Left ventricle myocardium superior (tissue), 1 donor: ENCODE measurements at places on chromosomes 7 and 10.
A peak's percentile ranks its signal among the peaks of the same experiment; 100 is the strongest.

GRCh38 chr10:113555245-113555644, 2.4 kb downstream of the HABP2 start:
- no peak for DNase-seq

DNA sequence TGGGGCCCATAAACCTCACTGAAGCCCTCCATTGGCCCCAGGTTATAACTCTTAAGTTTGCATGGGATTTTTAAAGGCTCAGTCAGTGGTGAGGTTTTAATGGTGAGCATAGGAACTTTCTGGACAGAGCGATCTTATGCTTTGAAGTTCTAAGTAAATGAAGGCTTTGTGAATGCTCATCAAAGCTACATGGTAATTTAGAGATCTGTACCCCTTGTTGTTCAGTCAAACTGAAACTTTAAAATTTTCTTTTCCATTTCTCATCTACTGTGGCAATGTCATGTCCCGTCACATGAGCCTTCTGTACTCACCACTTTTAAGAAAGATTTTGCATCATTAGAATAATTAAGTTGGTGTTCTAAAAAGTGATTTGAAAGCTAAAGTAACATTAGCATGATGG, 39.9 kb downstream of the CHN2 start:
- no peak for DNase-seq

GRCh38 chr7:112462236-112462635, 12.0 kb downstream of the IFRD1 start:
- no peak for DNase-seq

DNA sequence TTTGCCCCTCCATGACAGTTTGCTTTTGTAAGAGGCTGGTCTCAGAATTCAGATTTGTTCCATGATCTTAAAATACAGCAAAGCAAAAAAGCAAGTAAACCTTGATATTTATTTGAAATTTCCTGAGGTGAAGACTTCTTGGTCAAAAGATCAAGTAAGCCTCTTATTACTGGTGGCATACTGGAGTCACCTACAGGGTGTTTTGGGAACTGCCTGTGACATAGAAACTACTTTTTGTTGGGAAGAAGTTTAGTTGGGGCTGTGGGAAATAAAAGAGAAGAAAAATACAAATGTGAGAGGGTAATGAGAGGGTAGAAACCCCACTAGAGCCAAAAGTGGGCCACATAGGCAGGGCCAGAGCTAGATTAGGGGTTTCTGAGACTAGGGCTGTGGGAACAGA, 217.9 kb downstream of the OTUD1 start:
- no peak for DNase-seq

GRCh38 chr7:22406715-22407114, 49.8 kb upstream of the RAPGEF5 start:
- no peak for DNase-seq

GRCh38 chr7:150465414-150465813, 15.0 kb downstream of the GIMAP8 start:
- no peak for DNase-seq

DNA sequence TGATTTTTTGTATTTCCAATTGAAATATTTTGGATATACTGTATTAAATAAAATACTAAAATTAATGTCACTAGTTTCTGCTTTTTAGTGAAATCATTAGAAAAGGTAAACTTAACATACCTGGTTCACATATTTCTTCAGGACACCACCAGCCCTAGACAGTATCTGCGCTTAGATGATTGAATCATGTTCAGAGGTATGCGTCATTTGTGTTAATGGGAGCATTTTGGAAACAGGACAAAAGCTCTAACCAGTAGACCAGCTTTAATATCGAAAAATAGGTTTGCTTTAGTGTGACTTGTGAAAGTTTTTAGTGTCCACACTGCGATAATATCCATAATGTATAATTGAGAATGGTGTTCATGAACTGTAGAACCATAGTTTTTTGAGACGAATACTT, 47.1 kb downstream of the DNAJB6 start:
- no peak for DNase-seq

- DNase-seq, result no peak
Measured at GRCh38 chr7:151346-152050, 40.9 kb upstream of the FAM20C start.

- peak; percentile 97 for DNase-seq
Measured at GRCh38 chr7:151028131-151028947, at the start of gene ABCB8. TSS of gene ABCB8 (plus strand) at chr7:151028450. CDS start at chr7:151028516, 66 bp downstream.

- no peak for DNase-seq
Measured at GRCh38 chr10:14570800-14571199, 203.9 kb downstream of the FAM107B start.

DNA sequence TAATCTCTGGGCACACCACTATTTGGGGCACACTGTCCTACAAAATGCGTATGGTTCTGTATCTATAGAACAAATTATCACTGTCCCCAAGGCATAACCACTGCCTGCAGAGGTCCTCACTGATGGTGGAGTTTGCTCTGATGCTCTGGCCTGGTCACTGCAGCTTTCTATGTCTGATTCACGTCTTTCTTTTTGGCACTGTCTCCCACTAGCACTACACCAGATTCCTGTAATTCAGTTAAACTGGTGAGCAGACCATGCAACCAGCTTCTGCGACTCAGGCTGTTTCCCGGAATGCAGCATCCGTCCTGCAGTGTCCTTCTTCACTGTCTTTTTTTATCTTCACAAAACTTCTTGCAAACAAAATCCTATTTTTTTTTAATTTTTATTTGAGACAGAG, 112.8 kb downstream of the KLF6 start:
- DNase-seq, result no peak

GRCh38 chr10:101027106-101027720, 3.7 kb downstream of the PDZD7 start:
- no peak for DNase-seq

DNA sequence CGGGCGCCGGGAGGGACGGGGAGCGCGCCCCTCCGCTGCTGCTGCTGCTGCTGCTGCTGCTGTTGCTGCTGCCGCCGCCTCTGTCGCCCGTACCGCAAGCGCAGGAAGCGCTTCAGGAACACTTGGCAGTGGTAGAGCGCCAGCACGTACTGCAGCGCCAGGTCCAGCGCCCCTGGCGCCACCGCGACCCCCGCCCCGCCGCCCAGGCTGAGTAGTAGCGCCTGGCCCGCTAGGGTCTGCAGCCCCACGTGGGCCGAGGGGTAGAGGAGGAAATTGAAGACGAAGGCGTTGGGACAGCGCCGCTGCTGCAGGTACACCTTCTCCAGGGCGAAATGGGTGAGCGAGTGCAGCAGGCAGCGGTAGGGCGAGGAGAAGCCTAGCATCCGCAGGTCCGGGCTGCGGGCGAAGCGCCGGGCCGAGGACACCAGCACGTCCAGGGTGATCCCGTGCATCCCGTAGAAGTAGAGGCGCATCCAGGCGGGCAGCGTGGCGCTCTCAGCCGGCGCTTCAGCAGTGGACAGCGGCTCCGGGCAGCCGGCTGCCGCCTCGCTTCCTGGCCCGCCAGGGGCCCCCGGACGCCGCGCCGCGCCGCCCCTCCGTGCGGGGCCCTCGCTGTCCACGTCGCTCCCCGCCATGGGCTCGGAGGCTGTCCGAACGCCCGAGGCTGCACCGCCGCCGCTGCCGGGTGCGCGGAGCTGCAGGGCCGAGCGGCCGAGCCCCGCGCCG, at the start of gene TMEM229A:
Gene TMEM229A (minus strand): TSS at position 699 of the 726 bp plus-strand sequence. CDS start 64 bp downstream, at position 635.
- DNase-seq, result peak; percentile 48

DNA sequence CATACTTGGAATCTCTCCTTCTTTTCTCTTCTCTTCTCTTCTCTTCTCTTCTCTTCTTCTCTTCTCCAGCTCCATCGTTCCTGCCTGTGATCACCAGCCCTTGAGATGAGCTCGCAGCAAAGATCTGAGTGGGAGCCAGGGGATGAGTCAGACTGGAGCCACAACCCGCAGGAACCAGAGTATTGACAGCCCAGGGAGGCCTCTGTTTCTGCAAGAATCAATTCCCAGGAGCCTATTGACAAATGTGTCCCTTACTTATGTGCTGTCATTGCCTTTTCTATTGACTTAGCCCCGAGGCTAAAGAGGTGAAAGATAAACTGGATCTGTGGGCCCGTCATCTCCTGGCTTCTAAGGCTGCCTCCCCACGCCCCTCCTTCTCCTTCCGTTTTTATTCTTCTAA, 13.1 kb upstream of the HABP2 start:
- DNase-seq, result no peak

DNA sequence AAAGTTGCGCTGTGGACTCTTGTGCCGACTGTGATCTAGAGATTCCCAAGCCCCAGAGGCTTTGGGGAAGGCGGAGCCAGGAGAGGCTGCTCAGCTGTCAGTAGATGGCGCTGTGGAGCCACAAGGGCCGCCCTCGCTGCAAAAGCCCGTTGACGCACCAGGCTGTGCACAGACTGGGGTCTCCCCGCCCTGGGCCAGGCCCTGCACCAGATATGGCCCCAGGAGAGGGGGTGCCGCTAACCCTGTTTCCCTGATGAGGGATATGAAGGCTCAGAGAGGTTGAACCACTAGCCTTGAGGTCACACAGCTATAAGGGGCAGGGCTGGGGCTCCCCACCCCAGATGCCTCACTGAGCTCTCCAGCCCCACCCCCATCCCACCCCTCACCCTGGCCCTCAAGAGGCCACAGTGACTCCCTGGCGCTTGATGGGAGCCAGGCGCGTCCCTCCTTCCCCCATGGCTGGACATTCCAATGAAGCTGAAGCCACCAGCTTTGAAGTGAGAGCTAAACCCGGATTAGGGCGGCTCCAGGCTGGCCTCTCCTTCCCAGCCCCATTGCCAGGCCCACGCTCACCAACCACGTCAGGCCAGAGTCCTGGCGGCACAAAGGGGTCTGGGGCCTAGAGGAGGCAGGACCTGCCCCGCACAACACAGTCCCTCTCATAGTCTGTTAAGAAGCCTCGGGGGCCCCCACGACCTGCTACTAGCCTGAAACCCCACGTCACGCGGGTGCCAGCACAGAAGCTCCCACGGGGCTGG, 26.4 kb downstream of the MYL10 start:
- DNase-seq, result peak; percentile 81

DNA sequence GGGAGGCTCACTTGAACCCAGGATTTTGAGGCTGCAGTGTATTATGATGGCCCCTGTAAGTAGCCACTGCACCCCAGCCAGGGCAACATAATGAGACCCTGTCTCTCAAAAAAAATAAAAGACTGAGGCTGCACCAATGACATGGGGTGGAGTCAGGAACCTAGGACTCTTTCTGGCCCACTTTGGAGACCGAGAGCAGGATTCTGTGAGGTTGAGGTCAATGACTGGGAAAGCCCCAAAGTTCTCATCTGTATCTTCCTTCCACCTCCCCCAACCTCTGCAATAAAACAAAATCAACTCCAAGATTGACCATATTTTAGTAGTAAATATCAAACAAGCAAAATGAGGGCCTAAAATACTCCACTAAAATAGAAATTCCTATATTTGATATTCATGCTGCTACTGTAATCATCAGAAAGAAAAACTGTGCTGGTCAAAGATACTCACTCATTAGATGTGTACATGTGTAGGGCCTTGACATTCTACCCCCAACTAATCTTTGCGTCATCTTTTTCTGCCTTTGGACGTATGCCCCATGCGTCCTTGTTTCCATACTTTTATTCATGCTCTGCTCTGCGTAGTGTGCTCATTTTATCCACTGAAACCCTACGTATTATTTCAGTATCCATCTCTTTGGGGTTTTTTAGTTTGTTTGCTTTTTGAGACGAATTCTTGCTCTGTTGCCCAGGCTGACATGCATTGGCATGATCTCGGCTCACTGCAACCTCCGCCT, 23.8 kb downstream of the WBP1L start:
- DNase-seq, result no peak

DNA sequence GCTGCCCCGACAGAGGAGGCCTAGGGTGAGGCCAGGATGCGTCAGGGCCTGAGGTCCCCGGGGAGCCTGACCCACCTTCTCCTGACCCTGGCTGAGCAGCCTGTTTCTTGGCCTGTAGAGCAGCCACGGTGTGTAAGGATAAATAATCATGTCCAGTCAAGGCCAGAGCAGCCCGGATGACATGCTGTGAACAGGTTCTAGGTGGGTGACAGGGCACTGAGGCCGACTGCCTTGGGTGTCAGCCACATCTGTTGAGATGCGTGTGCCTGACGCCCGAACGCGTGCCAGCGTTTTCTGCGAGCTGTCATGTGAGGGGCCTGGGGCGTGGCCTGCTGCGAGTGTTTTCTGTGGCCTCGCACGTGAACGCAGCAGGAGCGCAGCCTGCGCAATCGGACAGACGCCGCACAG, 118.3 kb downstream of the FAM53B start:
- peak; percentile 82 for DNase-seq

DNA sequence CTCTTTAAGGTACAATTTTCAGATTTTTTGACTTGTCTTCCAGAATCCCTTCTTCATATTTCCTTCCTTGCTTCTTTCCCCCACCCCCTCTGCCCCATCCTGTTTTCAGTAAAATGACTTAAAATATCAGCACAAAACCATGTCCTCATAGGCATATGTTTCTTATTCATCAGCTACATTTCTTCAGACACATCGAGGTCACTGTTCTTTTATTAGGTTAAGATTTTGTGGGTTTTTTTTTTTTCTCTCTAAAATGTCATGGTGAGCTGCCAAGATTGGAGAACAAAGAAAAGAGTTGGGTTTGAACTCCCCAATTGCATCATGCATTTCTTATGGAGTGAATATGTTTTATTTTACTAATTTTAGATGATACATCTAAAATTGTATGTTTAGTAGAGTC, 35.8 kb downstream of the LAMB4 start:
- no peak for DNase-seq

DNA sequence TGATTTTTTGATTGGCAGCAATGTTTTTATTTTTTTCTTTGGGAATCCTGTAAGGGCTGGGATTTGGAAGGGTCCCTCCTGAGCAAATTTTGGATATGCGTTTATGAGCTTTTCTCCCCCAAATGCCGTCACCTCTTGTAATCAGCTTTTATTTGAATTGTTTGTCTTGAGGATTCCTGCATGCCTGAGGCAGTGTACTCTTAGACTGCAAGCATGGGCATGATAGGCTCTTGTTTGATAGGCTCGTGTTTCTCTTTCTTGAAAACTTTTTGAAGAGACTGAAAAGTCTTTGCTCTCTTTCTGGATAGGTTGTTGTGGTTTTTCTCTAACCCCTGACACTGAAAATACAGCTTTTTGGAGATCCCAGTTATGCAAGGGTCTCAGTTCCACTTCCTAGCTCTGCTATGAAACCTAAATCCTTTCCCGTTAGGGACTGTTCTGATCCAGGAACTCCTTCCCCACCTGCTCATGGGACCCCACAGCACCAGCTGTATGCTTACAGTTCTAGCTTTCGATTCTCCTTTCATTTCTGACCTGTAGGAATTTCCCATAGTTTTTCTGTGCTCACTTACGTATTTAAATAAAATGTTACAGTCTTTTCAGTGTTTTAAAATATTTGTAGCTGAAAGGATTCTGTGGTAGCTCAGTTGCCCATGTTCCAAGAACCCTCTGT, 17.2 kb downstream of the TSPAN13 start:
- DNase-seq, result no peak
